ENCODE measurements at places on chromosomes 1 and 21. TPM values are rescaled to one million over a fixed set of nuclear protein-coding genes. Genes with fewer than 3 reads are reported as not detected.

Gene TSPAN1
- not detected for polyA plus RNA-seq

Gene JUN
- polyA plus RNA-seq: 217 TPM

Gene KMO
- polyA plus RNA-seq: 10.9 TPM

Gene DYNLT4
- polyA plus RNA-seq: not detected

Gene OR2L8
- not detected for polyA plus RNA-seq

Gene SYNC
- not detected for polyA plus RNA-seq

Gene LCE3D
- polyA plus RNA-seq: not detected

Gene GOLPH3L
- polyA plus RNA-seq: 18.8 TPM

Gene MAP3K21
- not detected for polyA plus RNA-seq

Gene ANGPTL3
- polyA plus RNA-seq: not detected

Gene SEC22B
- polyA plus RNA-seq: 15.6 TPM

Gene PEX14
- 7.6 TPM for polyA plus RNA-seq

Gene OR10Z1
- not detected for polyA plus RNA-seq

Gene GPR3
- polyA plus RNA-seq: 0.16 TPM

Gene DYNLT5
- not detected for polyA plus RNA-seq

Gene AMY2B
- polyA plus RNA-seq: 2.7 TPM

Gene KIF17
- not detected for polyA plus RNA-seq

Gene SDF4
- 121 TPM for polyA plus RNA-seq

Gene FMO1
- polyA plus RNA-seq: not detected

Gene CLCA2
- not detected for polyA plus RNA-seq

Gene OR2T33
- polyA plus RNA-seq: not detected

Gene FCGR3A
- 4.4 TPM for polyA plus RNA-seq

Gene BARHL2
- polyA plus RNA-seq: not detected

Gene DAB1
- 0.08 TPM for polyA plus RNA-seq

Gene TAL1
- polyA plus RNA-seq: 0.19 TPM

Gene WNT3A
- polyA plus RNA-seq: not detected

Measured in IgD-negative memory B cell (primary cell).